ENCODE measurements at places on chromosomes 7 and 10.

DNA sequence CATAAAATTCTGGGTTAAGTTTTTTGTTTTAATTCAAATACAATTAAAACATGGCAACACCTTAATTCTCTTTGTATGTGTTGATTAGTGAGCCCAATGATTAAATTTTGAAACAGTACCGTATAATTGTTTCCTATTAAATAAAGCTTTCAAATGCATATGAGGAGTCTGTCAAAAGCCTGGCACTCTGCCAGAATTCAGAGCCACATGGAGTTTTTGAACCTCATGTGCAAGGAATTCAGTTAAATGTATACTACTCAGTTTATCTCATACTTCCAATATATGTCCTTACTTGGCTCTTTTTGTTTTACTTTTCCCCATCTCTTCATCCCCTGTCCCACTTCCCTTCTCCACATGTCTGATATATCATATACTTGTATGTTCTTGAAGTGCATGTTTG is 165.6 kb upstream of the FAM3C start:
- ATAC-seq = no peak
- no peaks in the 10 kb centered on the region for H3K27me3 ChIP-seq
- no peaks in the 10 kb centered on the region for H3K4me1 ChIP-seq
- H3K27ac ChIP-seq = no peak overlapping the region
- no peaks in the 10 kb centered on the region for H3K36me3 ChIP-seq

DNA sequence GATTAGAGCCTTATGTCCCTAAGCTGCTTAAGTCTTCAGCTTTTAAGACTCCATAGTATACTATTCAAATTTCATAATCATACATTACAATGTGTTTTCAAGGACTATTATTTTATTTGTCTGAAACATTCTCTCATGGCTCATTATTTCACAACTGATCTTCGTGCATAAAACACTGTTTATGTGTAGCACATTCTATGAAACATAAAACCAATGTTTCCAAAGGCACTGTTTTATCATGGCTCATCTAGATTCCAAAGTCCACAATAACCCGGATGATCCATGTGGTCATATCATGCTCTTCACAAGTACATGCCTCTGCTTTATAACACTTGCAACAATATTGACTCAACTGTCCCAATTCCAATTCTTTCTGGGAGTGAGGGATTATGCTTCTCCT is 806.1 kb downstream of the TNS3 start:
- no peaks in the 10 kb centered on the region for H3K27me3 ChIP-seq
- no peaks in the 10 kb centered on the region for H3K4me1 ChIP-seq
- H3K4me3 ChIP-seq = no peak overlapping the region

GRCh38 chr7:135978624-135979023 is 1.5 kb upstream of the MTPN start:
- no peak for ATAC-seq
- H3K36me3 ChIP-seq = no peaks in the 10 kb centered on the region
- no peaks in the 10 kb centered on the region for H3K27me3 ChIP-seq
- peak overlapping the region; percentile 80 for H3K27ac ChIP-seq
- H3K4me1 ChIP-seq = peaks cover 63% of the 10 kb centered on the region
- no peak overlapping the region for H3K4me3 ChIP-seq

GRCh38 chr7:112701456-112701855 is 88.7 kb downstream of the TMEM168 start:
- no peak overlapping the region for H3K27ac ChIP-seq
- H3K27me3 ChIP-seq = peaks cover 48% of the 10 kb centered on the region
- no peak for ATAC-seq
- no peaks in the 10 kb centered on the region for H3K4me1 ChIP-seq
- H3K4me3 ChIP-seq = no peak overlapping the region

- H3K27ac ChIP-seq = peak overlapping the region; percentile 97
- ATAC-seq = no peak
- no peaks in the 10 kb centered on the region for H3K27me3 ChIP-seq
- H3K36me3 ChIP-seq = peaks cover 16% of the 10 kb centered on the region
- peaks cover 35% of the 10 kb centered on the region for H3K4me1 ChIP-seq
These were observed 923 bp downstream of the TNPO3 start for GRCh38 chr7:129053938-129054437.

GRCh38 chr7:28144266-28144665 is 36.3 kb downstream of the JAZF1 start:
- H3K4me3 ChIP-seq = no peak overlapping the region
- ATAC-seq = no peak
- no peaks in the 10 kb centered on the region for H3K27me3 ChIP-seq
- peaks cover 39% of the 10 kb centered on the region for H3K4me1 ChIP-seq

DNA sequence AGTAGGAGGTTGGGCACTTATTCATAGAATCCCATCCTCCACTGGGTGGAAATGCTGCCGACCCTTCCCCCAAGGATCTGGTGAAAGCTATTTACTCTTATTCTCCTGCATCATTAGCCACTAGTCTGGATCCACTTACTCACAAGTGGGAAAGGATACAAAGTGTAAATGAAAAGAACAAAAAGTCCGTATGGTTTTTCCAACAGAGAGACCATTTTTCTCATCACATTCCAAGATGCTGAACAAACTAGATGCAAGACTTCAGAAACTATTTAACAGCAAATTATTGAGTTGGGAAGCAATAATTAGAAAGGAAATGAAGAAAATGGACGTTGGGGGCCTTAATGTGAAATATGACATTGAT is 242.4 kb upstream of the GLI3 start:
- no peaks in the 10 kb centered on the region for H3K27me3 ChIP-seq
- no peaks in the 10 kb centered on the region for H3K36me3 ChIP-seq
- ATAC-seq = no peak
- H3K27ac ChIP-seq = no peak overlapping the region
- no peaks in the 10 kb centered on the region for H3K4me1 ChIP-seq
- H3K4me3 ChIP-seq = no peak overlapping the region

- peak overlapping the region; percentile 93 for H3K27ac ChIP-seq
- peak; percentile 40 for ATAC-seq
- peak overlapping the region; percentile 97 for H3K4me3 ChIP-seq
- H3K4me1 ChIP-seq = peaks cover 25% of the 10 kb centered on the region
- H3K36me3 ChIP-seq = no peaks in the 10 kb centered on the region
These were observed 718 bp downstream of the DYNC2I1 start for GRCh38 chr7:158856883-158857668.
